ENCODE measurements at places on chromosomes 4 and X. TPM values are rescaled to one million over a fixed set of nuclear protein-coding genes. Genes with fewer than 3 reads are reported as not detected.

DNA sequence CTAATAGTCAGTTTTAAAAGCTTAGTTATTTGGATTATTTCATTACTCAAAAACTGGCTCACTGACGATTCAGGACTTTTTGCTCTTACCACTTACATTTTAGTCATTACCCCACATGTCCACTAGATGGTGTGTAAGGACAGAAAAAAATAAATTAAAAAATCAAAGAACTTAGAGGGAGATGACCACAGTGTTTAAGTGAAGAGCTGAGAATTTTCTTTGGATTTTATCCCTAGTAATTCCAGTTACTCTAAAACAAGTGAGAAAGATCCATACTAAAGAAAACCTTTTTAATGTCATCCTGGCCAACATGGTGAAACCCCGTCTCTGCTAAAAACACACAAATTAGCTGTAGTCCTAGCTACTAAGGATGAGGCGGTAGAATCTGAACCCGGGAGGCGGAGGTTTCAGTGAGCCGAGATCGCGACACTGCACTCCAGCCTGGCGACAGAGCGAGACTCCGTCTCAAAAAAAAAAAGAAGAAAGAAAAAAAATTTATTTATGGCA lies 26.4 kb upstream of the TMPRSS11B start:
- H3K4me1 ChIP-seq, result no peaks in the 10 kb centered on the region
- no peaks in the 10 kb centered on the region for H3K27me3 ChIP-seq
- no peak for DNase-seq
- H3K36me3 ChIP-seq, result no peaks in the 10 kb centered on the region
- H3K4me3 ChIP-seq, result no peak overlapping the region

- no peaks in the 10 kb centered on the region for H3K27me3 ChIP-seq
- H3K4me1 ChIP-seq, result no peaks in the 10 kb centered on the region
- H3K27ac ChIP-seq, result no peak overlapping the region
- no peaks in the 10 kb centered on the region for H3K36me3 ChIP-seq
- H3K4me3 ChIP-seq, result no peak overlapping the region
- no peak for DNase-seq
Measured at GRCh38 chr4:45346816-45347435, 620.6 kb upstream of the GNPDA2 start.

- H3K4me1 ChIP-seq, result peaks cover 13% of the 10 kb centered on the region
- no peaks in the 10 kb centered on the region for H3K36me3 ChIP-seq
- H3K4me3 ChIP-seq, result no peak overlapping the region
- DNase-seq, result no peak
Measured at GRCh38 chrX:19684311-19684710, 169.0 kb upstream of the MAP3K15 start.

GRCh38 chr4:71296945-71297344 lies 41.9 kb upstream of the SLC4A4 start:
- no peaks in the 10 kb centered on the region for H3K27me3 ChIP-seq
- no peaks in the 10 kb centered on the region for H3K36me3 ChIP-seq
- H3K27ac ChIP-seq, result no peak overlapping the region
- H3K4me3 ChIP-seq, result no peak overlapping the region
- H3K4me1 ChIP-seq, result no peaks in the 10 kb centered on the region
- DNase-seq, result no peak

DNA sequence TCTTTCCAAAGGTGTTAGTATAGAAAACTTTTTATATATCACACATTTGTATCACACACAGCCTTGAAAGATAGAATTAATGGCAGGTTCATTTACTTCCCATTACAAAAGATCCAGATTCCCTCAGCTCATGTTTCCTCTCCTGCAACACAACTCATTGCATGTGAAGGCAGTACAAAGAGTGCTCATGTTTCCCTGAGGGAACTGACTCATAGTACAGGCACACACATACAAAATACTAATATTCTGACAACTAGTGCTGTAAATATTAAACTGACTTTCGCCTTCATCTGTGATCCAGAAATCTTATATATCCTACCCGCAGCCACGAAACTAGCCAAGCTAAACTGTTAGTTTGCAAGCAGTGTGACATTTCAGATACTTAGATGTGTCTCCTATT lies 819.8 kb upstream of the PCDH7 start:
- no peaks in the 10 kb centered on the region for H3K36me3 ChIP-seq
- H3K4me3 ChIP-seq, result no peak overlapping the region
- no peaks in the 10 kb centered on the region for H3K4me1 ChIP-seq
- no peaks in the 10 kb centered on the region for H3K27me3 ChIP-seq
- no peak for DNase-seq

- DNase-seq, result no peak
- no peak overlapping the region for H3K4me3 ChIP-seq
- H3K36me3 ChIP-seq, result no peaks in the 10 kb centered on the region
- no peaks in the 10 kb centered on the region for H3K27me3 ChIP-seq
- no peaks in the 10 kb centered on the region for H3K4me1 ChIP-seq
- H3K27ac ChIP-seq, result no peak overlapping the region
Measured at GRCh38 chr4:118398226-118399090, 45.7 kb upstream of the PRSS12 start.

- no peak overlapping the region for H3K27ac ChIP-seq
- no peak for DNase-seq
- H3K4me3 ChIP-seq, result no peak overlapping the region
- no peaks in the 10 kb centered on the region for H3K36me3 ChIP-seq
- H3K27me3 ChIP-seq, result no peaks in the 10 kb centered on the region
Measured at GRCh38 chrX:133723930-133724329, 261.5 kb downstream of the GPC3 start.

- no peak for DNase-seq
- H3K36me3 ChIP-seq, result no peaks in the 10 kb centered on the region
- H3K27me3 ChIP-seq, result no peaks in the 10 kb centered on the region
- no peaks in the 10 kb centered on the region for H3K4me1 ChIP-seq
Measured at GRCh38 chrX:124805486-124805885, 459.1 kb downstream of the SH2D1A start.

GRCh38 chr4:85828027-85828890 lies 353.3 kb downstream of the ARHGAP24 start:
- no peak overlapping the region for H3K4me3 ChIP-seq
- H3K4me1 ChIP-seq, result no peaks in the 10 kb centered on the region
- no peak overlapping the region for H3K27ac ChIP-seq

DNA sequence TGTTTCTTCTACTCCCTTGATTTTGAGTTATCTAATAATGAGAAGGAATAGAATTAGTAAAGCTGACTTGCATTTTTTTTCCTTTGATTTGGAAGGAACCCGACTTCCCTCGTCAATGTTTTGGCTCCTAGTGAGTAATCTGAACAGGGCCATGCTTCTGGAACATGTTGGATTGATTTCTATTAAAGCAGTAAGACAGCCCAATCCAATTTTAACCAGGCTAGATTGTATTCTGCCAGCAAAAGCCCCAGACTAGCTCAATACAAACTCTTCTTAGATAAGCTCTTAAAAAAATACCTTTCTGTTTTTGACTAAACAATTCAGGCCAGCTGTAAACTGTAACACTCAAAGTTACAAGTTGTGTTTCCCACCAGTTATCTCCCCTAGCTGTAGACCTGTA lies 126.2 kb downstream of the IRS4 start:
- no peaks in the 10 kb centered on the region for H3K4me1 ChIP-seq
- DNase-seq, result no peak
- no peak overlapping the region for H3K27ac ChIP-seq
- H3K27me3 ChIP-seq, result no peaks in the 10 kb centered on the region
- no peak overlapping the region for H3K4me3 ChIP-seq
- H3K36me3 ChIP-seq, result no peaks in the 10 kb centered on the region

- no peaks in the 10 kb centered on the region for H3K4me1 ChIP-seq
- H3K36me3 ChIP-seq, result no peaks in the 10 kb centered on the region
- no peak overlapping the region for H3K27ac ChIP-seq
- no peak for DNase-seq
- no peaks in the 10 kb centered on the region for H3K27me3 ChIP-seq
Measured at GRCh38 chr4:135281230-135281629, 1079.6 kb upstream of the PABPC4L start.

DNA sequence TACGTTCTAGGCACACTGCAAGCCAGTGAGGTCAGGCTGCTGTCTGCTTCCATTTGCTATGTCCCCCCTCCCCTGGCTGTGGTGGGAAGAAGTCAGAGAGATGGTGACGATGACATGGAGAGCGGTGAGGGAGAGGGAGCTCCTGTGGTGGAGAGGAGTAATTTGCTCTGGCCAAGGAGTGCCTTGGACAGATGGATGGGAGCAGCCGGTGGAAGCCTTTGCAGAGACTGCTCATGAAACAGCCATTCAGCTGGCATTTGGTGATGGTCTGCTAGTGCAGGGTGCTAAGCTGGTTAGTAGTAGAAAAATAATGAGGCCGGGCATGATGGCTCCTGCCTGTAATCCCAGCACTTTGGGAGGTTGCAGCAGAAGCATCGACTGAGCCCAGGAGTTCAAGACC lies 124.1 kb downstream of the FHDC1 start:
- H3K27ac ChIP-seq, result no peak overlapping the region
- H3K36me3 ChIP-seq, result no peaks in the 10 kb centered on the region
- no peak for DNase-seq
- H3K4me3 ChIP-seq, result no peak overlapping the region

Gene POU3F4
- not detected for total RNA-seq

Gene ADH1A
- total RNA-seq, result not detected

Gene PDZD11
- total RNA-seq, result 51.2 TPM

Measured in PC-9 (cell line).